Activated CD8-positive, alpha-beta memory T cell treated with anti-CD3 and anti-CD28 coated beads for 4 hours (primary cell): ENCODE measurements at places on chromosomes 4 and X.

- no peak for DNase-seq
Observed at GRCh38 chrX:154739952-154740465, 10.9 kb downstream of the GAB3 start.

DNA sequence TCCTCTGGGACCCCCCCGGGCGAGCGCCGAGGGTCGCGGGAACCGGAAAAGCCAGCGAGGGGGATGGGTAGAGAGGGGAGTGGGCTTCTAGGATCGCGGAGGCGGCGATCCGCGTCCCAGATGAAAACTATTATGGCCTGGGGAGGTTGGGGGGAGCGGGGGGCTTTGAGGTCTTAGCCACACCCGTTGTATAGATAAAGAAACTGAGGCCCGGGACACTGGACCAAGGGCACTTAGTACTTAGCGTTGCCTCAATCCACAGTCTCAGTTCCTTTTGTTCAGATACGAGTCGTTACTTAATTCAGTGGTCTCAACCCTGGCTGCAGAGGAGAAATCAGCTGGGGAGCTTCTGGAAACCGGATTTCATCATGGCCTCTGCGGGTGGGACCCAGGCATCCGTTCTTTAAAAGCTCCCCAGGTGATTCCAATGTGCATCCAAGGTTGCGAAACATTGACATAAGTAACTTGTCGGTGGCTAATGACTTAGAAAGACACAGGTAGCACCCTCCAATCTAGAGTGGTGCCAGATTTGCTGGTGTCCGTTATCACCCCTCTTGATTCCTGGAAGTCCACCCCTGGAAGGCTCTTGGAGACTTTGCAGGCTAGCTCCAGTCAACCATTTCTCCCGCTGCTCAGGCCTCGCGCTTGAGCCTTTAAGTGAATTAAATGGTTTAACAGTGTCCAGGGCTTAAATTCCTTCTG is 90.7 kb downstream of the GEMIN8 start:
- no peak for DNase-seq

DNA sequence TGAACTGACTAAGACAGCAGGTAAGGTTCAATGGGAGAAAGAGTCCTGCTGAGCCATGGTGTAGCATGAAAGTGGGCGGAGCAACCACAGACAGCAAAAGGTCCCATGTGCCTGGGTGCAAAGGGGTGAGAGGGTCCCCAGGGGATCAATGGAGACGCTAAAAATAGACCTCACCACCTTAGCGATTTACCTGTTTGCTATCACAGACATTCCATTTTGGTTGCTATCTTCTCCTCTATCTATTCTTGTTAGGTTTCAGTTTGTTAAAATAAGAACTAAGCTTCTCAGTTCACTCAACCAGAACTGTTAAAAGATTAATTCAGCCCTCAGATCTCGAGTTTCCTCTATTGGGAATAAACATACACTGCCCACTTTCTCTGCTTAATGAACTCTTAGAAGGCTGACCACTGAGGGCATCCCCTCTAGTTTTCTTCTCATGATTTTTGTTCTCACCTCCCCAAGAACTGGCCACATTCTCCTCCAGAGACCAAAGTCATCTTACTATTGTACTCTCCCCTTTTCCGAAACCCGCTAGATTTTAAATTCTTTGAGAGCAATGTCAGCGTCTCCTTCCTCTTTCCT is 136.7 kb downstream of the PARM1 start:
- DNase-seq = no peak

GRCh38 chr4:83315341-83315870 is 19.2 kb downstream of the HPSE start:
- no peak for DNase-seq

DNA sequence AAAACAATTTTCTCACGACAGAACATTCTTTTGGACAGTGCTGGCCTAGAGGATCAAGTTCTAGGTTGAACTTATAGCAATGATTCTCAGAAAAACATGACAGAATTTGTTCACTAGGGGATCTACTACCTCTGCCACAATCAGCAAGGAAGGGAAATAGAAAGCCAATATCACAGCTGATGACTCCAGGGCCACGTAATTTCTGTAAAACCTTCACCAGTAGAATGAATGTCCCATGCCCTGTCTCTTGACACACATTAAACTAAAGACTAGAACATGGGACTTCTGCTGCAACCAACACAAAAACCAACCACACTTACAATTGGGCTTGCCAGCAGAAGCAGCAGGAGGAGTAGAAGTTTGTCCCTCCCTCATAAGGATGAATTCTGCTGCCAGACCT is 86.0 kb upstream of the NPFFR2 start:
- DNase-seq = no peak

GRCh38 chr4:84803720-84804119 is 162.8 kb downstream of the WDFY3 start:
- no peak for DNase-seq

DNA sequence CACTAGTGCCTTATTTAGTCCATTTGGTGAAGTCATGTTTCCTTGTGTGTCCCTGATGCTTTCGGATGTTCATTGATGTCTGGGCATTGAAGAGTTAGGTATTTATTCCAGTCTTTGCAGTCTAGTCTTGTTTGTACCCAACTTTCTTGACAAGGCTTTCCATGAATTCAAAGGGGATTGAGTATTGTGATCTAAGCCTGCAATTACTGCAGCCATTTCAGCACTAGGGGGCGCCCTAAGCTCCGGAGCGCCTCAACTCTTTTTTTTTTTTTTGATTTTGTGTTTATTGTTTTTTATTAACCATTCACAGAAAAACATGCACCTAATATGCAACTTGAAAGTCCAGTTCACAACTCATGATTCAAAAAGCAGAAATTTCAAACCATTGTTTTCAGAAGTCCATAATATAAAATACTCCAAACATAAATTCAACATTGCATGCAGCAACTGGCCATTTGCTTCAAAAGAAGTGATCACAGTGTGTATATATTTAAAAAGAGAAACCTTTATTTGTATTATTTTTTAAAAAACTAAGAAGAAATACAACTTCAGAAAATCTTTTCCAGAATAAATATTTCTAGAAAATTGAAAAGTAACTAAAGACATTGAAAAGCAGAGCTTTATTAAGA is 59.2 kb downstream of the PTPN13 start:
- DNase-seq = no peak

- DNase-seq = no peak
Observed at GRCh38 chr4:116244771-116245170, 840.6 kb downstream of the TRAM1L1 start.

- DNase-seq = no peak
Observed at GRCh38 chr4:3112609-3113469, 38.4 kb downstream of the HTT start.

DNA sequence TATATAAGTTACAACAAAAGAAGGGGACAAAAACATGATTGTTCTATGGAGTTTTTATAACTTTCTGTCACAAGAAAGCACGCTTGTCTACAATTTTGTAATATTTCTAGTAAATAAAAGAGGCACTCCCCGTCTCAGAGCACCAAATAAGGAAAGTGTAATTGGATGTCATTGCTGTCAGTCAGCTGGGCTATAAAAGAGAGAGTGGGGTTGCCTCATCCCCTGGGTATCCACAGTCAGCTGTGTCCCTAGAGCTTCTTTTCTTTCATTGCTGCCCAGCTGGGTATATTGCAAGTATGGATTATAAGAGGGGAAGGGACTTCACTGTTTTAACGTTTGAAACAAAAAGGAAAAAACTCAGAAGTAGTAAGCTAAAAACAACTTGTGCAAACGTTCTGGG is 61.3 kb downstream of the NPNT start:
- DNase-seq = no peak

- DNase-seq = no peak
Observed at GRCh38 chrX:627995-628394, 2.6 kb upstream of the SHOX start.

GRCh38 chrX:46803140-46803539 is 33.7 kb upstream of the RP2 start:
- no peak for DNase-seq

- no peak for DNase-seq
Observed at GRCh38 chrX:116267511-116268040, 97.0 kb downstream of the AGTR2 start.

DNA sequence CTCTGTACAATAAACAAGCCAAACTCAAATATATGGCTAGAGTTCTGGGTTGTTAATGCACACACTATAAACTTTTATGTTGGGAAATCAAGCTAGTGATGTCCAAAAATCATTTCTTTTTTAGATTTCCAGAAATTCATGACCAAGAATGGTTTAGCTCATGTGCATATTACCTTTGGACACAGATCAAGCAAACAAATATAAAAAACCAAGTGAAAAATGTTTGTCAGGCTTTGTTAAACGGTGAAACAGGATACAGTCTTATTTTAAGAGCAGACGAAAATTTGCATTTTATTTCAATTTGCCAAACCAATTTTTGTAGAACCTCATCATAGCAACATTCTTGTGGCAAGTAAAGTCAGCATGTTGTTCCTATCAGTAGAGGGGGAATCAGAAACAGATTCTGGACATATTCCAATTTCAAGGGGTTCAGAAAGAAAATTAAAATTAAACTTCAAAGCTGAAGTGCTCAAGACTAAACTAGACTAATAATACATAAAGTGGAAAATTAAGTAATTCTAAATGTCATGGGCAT is 413.6 kb downstream of the TRIML1 start:
- DNase-seq = no peak

- no peak for DNase-seq
Observed at GRCh38 chr4:188132232-188132631, 7.0 kb upstream of the TRIML1 start.

DNA sequence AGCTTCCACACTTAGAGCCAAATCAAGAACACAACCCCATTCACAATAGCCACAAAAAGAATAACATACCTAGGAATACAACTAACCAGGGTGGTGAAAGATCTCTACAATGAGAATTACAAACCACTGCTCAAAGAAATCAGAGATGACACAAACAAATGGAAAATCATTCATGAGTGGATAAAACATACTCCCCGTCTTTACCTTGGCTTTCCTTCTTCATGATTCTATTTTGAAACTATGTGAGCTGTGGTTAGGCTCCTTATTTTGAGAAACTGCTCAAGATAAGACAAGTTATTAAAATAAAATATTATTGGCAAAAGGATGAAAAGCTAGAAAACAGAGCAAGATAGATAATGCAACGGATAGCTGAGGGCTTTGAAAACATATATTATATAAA is 598.1 kb upstream of the FAT1 start:
- DNase-seq = no peak

DNA sequence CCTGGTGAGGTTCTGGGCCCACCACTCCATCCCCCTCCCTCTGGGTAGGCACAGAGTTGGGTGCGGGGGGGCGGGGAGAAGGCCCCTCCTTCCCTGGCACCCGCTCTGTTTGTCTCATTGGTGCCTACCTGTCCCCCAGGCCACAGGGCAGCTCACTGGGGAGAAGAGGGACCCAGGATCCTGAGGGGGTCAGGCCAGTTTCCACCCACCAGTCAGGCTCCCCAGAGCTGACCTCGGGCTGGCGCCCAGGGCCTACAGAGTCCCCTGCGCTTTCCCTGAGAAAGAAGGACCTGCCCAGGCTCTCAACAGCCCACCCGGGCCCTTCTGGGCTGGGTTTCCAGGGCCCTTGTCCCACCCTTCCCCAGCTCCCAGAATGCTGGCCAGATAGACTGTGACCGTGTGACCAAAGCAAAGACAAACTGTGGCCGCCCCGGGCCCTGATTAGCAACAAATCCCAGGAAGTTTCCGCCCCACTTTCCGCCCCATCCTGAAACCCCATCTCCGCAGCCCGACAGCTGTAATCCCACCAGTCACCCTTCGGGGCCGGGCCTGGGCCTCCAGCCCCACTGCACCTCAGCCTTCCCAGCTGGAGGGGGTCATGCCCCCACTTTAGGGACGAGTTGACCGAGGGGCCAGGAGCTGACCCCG is 33.8 kb upstream of the FGFR3 start:
- no peak for DNase-seq

GRCh38 chr4:146787731-146788130 is 149.0 kb downstream of the POU4F2 start:
- no peak for DNase-seq

- DNase-seq = no peak
Observed at GRCh38 chrX:31168551-31168950, 96.7 kb upstream of the FTHL17 start.

- no peak for DNase-seq
Observed at GRCh38 chr4:168095776-168096406, 3.6 kb downstream of the ANXA10 start.

GRCh38 chr4:184191267-184191666 is 26.4 kb downstream of the ENPP6 start:
- DNase-seq = no peak

GRCh38 chrX:52359614-52360232 is 9.1 kb upstream of the XAGE2 start:
- no peak for DNase-seq

DNA sequence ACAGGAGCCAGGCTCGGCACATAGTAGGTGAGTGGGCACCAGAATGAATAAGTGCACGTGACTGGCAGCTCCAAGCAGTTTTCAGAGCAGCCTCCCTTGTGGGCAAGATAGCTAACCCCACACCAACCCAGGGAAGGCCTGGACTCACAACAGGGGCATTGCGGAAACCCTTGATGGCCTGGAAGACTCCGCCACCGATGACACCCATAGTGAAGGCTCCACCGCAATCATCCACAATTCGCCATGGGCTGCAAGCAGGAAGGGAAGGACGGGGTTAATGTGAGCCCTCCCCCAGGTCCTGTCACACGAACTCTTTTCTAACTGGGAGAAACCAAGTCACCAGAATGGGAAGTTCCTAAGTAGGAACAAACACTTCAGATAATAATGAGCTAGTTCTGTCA is 957 bp downstream of the TIMM17B start:
- no peak for DNase-seq

- no peak for DNase-seq
Observed at GRCh38 chr4:107130157-107130556, 94.0 kb upstream of the DKK2 start.

DNA sequence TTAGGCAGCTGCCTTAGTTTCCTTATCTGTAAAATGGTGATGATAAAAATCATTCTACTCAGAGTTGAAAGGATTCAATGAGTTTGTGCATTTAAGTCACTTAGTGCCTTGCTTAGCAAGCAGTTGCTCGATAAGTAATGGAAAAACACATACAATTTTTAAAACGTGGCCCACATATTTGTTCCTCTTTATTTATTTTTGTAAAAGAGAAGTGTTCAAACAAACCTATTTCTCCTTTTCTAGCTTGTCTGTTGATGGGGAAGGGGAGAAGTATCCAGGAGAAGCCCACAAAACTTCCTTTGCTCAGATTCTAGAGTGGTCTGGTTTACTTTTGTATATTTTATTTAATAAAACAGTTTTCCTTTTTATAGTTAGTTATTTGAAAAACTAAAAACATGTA is 3.3 kb upstream of the HPGDS start:
- DNase-seq = no peak

DNA sequence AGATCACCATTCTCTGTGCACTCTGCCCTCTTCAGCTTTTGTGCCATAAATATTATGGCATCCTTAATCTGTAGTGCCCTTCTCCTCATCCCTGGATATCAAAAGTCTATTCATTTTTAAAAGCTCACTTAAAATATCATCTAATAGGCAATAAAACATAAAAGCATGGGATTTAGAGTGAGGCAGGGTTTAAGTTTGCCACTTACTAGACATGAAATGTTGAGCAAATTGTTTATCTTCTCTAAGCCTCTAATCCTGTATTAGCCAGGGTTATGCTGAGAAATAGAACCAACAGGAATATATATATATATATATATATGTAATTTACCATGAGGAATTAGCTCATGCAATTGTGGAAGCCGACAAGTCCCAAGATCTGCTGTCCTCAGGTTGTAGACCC is 472.4 kb upstream of the HS3ST1 start:
- no peak for DNase-seq
